ENCODE measurements at places on chromosomes 13 and 19.

DNA sequence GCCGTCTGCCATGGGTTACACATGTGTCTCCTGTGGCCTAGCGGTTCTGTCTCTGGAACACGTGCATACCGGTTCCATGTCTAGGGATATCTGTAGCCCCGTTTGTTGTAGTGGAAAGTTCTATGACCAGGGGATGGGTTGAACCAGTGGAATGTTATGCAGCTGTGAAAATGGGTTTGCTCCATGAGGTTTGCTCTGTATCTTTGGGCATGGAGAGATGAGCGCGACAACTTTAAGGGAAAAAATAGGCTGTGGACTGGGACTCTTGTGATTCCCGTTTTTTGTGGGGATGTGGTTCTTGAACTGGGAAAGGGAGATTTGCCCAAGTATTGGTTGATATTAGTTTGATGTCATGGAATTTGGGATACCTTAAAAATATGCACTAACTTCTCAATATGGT, 120.4 kb downstream of the KDM4B start:
- no peak for DNase-seq

GRCh38 chr13:46111151-46111550, 6.3 kb upstream of the CPB2 start:
- DNase-seq, result no peak

DNA sequence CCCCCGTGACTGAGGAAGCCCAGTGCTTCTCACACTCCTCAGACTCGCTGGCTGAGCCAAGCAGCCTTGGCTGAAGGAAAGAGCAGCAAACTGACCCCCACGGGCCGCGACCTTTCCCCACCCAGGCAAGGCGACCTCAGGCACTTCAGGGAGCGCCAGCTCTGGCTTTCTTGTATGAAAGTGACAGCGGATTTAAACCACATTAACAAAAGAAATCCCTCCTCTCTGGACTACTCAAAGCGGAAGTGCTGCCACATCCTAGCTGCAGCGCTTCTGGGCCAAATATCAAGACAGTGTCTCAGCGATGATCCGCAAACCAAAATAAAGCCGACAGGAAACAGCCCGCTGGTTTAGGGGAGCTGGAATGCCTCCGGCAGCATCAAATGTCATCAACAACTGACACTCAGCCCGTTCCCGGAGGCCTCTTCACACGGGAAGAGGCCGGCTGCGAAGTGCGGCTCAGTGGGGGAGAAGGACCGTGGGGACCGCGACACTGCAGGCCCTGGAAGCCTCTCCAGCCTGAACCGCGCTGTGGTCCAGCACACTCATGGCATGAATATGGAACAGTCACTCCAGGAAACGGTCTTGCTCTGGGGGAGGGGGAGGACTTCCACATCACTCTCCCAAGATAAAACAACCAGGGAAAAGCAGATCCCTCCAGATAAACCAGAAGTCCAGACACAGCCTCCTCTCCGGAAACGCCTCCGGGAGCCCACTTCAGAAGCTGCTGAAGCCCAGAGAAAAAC, 1.4 kb downstream of the RASA3 start:
- peak; percentile 66 for DNase-seq

DNA sequence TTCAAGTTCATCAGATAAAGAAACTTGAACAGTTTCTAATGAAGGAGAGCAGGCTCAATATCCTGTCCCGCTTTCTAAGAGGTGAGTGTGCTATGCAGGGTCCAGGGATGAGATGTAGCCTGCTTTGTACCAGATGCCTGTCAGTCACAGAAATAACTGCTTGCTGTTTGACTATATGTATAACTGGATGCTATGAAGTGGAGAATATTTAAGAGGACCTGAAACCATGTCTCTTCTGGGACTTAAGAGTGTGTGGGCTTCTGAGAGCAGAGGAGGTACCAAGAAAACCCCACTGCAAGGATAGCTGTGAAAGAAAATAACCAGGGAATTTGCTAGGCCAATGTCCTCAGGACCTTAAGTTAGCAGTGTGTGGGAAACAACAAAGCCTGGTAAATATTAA, 246.3 kb upstream of the RFC3 start:
- no peak for DNase-seq

DNA sequence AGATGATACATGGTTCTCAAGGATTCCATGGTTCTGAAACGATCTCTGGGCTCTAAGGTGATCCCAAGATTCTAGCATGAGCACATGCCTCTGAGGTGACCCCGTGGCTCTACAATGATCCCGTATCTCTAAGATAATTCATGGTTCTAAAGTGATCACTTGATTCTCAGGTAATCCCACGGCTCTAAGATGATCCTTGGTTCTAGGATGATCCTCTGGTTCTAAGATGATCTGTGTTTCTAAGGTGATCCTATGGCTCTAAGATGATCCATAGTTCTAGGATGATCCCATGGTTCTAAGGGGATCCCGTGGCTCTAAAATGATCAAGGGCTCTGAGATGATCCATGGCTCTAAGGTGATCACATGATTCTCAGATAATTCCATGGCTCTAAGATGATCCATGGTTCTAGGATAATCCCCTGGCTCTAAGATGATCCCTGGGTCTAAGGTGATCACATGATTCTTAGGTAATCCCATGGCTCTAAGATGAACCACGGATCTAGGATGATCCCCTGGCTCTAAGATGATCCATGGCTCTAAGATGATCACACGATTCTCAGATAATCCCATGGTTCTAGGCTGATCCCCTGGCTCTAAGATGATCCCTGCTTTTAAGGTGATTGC, 21.3 kb downstream of the NUMBL start:
- no peak for DNase-seq

GRCh38 chr13:108214441-108215271, 680 bp downstream of the LIG4 start:
- DNase-seq, result no peak

DNA sequence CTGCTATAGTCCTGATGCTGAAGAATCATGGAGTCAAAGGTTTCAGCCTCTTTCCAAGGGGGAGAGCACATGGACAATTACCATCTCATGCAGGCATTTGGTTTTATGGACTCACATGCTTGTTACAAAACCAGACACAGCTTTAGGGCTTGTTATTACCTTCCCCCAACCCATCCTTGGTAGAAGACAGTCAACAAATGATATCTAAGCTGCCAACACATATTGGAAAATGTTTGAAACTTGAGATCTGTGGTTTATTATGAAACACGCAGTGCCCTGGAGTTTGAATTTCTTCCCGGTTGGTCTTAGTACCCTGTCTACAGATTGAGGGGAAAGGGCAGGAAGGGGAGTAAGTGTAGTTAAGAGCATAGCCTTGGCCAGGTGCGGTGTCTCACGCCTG, 12.5 kb upstream of the CYP2A6 start:
- DNase-seq, result no peak

Data from activated naive CD8-positive, alpha-beta T cell treated with anti-CD3 and anti-CD28 coated beads for 36 hours (primary cell).